ENCODE measurements at places on chromosomes 12 and 14.

- no peak for DNase-seq
These were observed 76.3 kb downstream of the HECTD4 start for GRCh38 chr12:112305951-112306350.

DNA sequence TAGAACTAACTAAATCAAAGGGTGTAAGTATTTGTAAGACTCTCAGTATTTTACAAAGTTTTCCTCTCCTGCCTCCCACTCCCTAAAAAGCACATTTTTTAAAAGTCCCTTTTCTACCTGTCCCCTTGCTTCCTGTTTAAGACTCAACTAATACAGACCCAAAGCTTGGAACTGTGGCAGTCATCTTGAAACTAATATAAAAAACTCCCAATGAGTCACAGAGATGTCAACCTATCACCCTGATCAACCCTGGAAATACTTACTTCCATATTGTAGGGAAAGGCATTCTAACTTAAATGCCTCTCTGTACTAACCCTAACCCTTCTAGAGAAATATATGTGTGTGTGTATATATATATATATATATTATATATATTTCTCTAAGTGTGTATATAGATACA lies 184.8 kb downstream of the SPTSSA start:
- DNase-seq: no peak

- DNase-seq: no peak
These were observed 11.7 kb upstream of the KRT73 start for GRCh38 chr12:52630008-52630500.

DNA sequence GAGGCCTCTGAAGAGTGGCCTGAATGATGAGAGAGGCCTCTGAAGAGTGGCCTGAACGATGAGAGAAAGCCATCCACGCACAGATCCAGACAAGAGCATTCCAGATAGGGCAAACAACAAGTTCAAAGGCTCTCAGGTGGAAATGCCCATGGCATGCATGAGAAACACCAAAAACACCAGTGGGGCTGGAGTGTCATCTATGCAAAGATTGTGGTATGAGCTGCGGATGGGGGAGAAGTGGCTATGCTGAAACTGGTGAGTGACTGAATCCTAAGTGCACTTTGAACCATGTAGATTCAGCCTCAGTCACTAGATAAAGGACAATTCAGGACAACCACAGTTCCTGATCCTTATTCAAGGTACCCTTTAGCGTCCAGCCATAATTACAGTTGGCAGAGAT lies 79.4 kb upstream of the GZMB start:
- DNase-seq: no peak

DNA sequence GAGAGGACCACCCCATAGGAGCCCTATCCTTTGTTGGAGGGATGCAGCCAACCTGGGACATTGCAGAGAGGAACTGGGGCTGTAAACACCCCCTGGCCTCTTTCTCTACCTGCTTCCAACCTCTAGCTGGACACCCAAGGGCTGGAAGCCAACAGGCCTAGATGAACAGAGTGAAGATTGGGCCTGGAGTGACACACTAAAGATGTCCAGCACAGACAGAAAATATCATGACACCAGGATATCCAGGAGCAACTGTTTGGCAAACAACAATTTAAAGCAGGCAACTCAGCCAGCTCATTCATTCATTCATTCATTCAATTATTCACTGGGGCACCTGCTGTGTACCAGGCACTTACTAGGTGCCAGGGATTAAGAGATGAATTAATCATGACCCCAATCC lies 125.0 kb upstream of the NCOR2 start:
- no peak for DNase-seq

GRCh38 chr14:36522347-36522971 lies 2.4 kb upstream of the NKX2-1 start:
- no peak for DNase-seq

DNA sequence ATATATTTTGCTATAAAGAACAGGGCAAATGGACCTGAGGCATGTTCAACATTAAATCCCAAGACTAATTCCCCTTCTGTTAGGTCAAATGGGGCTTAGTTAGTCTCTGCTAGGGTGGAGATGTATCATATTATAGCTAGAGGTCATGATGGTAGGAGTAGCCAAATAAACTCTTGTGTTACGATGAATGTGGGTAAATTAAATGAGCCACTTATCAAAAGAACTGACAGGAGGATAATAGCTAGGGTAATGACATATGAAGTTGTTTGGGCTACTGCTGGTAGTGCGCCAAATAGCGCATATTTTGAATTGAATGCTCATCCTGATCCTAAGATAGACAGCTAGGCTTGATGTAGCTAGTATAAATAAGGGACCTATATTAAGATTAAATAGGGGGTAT lies 445.0 kb downstream of the GXYLT1 start:
- DNase-seq: no peak

DNA sequence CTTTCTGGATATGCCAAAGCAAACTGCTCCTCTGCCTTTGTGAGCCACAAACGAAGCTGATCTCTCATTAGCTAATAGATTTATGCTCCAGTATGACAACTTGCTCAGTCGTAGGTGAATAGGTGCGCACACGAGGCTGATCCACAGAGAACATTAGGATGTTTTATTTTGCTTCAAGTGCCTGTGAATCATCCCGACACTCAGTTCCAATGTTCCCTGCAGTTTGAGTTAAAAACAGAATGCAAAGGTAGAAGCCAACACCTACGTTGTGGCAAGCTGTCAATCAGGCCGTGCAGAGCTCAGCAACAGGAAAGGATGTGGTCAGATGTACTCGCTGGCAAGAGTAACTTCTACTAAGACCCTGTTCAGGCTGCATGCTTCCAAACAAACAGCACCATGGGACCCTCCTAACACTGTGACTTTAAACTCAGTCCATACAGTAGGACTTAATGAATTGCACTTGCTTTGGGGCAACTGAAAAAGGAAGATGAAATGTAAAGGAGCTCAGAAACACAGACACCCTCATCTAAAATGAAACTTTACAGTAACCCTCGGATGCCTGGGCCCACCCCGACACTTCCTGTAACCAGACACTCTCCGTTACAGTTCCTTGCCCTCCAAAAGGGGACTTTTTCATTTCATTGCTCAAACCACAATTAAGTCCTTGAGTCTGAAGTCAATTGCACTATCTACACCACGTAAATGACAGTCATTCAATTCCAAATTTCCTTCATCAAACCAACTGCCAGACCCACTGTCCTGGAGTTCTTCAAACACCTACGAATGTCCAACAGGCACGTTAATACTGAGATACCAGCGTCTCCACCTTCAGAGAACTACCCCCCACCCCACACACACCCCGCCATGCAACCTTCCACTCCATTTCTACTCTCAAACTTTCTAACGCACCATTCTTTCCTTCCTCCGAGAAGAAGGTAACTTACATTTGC lies 1.6 kb downstream of the CCDC88C start:
- no peak for DNase-seq

GRCh38 chr14:22530127-22530526 lies 58.9 kb downstream of the DAD1 start:
- DNase-seq: no peak

GRCh38 chr14:58368956-58369355 lies 26.8 kb upstream of the TOMM20L start:
- no peak for DNase-seq

DNA sequence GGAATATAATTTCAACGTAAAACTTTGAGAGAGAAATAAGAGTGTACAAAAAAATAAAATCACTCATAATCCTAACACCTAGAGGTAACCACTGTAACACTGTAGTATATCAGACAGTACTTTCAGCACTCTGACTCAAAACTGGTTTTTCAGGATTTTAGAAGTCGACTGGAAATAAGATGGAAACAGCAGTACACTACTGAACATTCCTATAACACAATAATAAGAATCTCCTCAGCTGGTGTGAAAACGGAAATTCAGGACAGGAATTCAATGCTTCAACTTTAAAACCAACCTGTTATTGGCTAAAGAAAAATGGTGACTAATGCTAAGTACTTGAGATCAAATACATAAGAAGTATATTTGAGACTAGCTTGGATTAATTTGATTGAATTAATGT lies 12.3 kb upstream of the PITPNM2 start:
- DNase-seq: no peak

DNA sequence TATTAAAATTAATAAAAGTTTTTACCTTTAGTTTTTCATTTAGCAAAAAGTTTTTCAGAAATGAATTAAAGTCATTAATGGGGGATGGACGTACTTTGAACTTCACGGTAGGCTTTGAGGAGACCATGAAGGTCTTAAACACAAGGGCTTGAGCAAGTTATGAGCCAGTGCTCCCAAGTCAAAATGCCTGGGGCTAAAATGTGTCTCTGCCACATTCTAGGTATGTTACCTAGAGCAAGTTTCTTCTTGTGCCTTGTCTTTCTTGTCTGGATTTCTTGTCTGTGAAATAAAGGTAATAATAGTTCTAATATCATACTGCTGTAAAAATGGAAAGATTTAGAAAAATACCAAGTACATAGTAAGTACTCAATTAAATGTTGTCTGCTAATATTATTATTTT lies 132.7 kb upstream of the USP15 start:
- DNase-seq: no peak

GRCh38 chr12:87812030-87812429 lies 217.2 kb downstream of the C12orf50 start:
- DNase-seq: no peak

GRCh38 chr14:91945751-91946621 lies 1.5 kb downstream of the FBLN5 start:
- DNase-seq: no peak

DNA sequence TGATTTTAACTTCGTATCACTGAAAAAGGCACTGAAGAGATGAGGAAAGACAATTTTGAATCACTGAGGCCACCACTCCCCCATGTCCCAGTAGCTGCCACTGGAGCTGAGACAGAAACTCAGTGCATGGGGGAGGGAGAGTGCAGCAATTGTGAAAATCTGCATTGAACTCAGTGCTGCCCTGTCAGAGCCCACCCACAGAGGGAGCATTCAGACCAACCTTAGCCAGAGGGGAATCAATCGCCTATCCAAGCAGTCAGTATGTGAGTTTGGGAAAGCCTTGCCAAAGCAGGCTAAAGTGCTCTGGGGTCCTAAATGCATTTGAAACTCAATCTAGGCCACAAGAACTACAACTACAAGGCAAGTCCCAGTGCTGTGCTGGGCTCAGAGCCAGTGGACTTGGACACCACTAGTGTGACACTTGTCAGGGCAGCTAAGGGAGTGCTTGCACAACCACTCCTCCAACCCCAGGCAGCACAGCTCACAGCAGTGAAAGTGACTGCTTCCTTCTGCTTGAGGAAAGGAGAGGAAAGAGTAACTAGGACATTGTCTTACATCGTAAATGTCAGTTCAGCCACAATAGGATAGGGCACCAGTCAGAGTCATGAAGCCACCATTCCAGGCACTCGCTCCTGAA lies 13.3 kb downstream of the RNASE3 start:
- DNase-seq: no peak

DNA sequence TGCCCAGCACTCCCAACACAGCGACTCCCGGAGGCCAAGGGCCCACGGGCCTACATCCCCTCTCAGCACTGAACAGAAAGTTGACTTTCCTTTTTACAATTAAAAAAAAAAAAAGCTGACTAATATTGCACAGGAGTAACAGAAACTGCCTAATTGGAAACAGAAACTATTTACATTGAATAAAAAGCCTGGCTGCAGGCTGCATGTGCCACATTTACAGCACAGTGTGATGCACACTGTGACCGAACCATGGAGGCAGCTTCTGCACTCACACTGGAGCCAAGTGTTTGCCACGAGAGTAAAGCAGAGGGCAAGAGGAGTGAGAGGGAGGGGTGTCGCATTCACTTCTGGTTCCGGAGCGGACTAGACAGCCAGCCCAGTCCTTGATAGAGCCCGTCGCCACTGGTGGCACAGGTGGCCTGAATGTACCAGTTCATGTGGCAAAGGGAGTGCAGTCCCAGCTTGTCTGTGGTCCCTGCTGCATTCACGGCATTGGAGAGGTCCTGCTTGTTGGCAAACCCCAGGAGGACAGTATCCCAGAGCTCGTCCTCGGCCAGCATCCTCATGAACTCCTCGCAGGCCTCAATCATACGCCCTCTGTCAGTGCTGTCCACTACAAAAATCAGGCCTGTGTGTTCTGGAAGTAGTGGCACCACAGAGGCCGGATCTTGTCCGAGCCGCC lies 59.2 kb downstream of the SPPL3 start:
- DNase-seq: no peak

- DNase-seq: no peak
These were observed 74.2 kb upstream of the CSRP2 start for GRCh38 chr12:76952995-76953394.

DNA sequence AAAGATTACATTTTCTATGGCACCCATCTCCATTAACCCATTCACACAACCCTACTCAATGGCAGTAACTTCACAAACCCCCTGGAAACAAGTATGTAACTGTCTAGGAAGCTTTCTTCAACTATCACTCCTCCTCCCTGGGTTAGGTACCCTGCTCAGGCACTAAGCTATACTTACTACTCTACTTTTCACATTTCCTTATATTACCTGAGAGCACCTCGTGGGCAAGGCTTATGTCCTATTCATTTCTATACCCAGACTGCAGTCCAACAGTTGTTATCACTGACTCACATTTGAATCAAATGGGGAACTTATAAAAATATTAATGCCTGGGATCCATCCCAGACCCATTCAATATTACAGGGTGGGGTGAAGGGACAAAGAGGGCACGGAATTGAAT lies 4.6 kb downstream of the PAWR start:
- no peak for DNase-seq

DNA sequence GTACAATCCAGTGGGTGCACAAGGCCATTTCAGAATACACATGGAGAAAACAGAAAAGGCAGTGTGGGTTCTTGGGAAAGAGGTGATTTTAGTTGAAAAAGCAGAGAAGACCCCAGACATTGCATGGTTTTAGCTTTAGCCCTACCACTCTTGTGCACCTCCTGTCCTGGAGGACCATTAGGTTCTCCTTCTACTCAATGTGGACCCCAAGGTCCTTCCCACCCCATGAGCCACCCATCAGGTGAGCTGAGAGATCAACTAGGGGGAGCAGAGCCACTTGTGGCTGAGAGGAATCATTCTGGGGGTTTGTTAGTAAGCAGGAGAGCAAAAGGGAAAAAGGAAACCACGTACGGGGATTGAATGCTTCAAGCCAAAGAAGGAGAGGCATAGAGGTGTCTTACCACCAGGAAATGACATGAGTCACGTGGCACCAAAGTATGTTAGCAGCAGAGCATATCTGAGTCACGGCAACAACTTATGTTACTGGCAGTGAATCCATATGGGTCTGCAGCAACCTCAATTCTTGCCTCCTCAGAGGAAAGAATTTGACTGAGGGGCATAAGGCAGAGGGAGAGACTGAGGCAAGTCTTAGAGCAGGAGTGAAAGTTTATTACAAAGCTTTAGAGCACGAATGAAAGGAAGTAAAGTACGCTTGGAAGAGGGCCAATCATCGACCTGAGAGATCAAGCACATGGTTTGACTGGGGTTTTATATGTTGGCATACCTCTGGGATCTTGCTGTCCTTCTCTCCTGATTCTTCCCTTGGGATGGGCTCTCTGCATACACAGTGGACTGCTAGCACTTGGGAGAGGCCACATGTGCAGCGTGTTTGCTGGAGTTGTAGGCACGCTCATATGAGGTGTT lies 73.9 kb downstream of the HSD17B6 start:
- no peak for DNase-seq

GRCh38 chr14:102722646-102723045 lies 54.6 kb upstream of the TRAF3 start:
- DNase-seq: no peak
